ENCODE measurements at places on chromosomes 2 and 18.

GRCh38 chr2:75320898-75321598 lies 121.7 kb upstream of the TACR1 start:
- DNase-seq: no peak

DNA sequence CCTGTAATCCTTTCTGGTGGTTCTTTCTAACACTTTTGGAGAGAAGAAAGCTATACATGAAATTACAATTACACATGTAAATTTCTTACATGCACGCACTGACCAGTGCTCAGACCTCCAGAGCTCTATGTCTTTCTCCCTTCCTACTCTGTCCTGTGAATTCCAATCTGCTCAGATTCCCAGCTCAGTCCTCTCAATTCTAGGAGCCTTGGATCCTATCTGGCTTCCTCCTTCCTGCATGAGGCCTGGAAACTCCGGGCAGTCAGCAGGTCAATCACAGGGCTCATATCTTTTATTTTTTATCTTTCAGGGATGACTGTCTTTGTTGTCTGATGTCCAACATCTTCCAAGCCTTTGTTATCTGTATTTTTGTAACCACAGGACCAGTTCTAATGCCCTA lies 56.0 kb downstream of the NEURL3 start:
- no peak for DNase-seq

- DNase-seq: no peak
These were observed 19.3 kb downstream of the PDE6D start for GRCh38 chr2:231761735-231762134.

GRCh38 chr2:195912079-195912478 lies 156.6 kb downstream of the DNAH7 start:
- DNase-seq: no peak

GRCh38 chr18:3584897-3585460 lies 135.0 kb downstream of the TGIF1 start:
- no peak for DNase-seq

DNA sequence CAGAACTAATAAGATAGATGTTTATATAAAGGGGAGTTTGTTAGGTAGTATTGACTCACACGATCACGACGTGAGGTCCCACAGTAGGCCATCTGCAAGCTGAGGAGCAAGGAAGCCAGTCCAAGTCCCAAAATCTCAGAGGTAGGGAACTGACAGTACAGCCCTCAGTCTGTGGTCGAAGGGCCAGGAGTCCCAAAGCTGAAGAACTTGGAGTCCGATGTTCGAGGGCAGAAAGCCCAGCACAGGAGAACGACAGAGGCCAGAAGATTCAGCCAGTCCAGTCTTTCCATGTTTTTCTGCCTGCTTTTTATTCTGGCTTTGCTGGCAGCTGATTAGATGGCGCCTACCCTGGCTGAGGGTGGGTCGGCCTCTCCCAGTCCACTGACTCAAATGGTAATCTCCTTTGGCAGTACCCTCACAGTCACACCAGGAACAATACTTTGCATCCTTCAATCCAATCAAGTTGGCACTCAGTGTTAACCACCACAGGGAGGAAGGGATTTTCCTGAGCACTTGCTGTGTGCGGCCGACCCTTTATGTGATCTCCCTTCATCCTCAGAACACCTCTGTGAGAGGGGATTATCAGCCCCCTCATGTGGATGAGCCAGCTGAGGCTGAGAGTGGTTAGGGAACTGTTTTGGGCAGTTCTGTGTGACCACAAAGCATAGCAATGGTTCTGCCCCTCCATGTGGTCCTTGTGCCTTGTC lies 78.3 kb downstream of the RNF144A start:
- DNase-seq: no peak

DNA sequence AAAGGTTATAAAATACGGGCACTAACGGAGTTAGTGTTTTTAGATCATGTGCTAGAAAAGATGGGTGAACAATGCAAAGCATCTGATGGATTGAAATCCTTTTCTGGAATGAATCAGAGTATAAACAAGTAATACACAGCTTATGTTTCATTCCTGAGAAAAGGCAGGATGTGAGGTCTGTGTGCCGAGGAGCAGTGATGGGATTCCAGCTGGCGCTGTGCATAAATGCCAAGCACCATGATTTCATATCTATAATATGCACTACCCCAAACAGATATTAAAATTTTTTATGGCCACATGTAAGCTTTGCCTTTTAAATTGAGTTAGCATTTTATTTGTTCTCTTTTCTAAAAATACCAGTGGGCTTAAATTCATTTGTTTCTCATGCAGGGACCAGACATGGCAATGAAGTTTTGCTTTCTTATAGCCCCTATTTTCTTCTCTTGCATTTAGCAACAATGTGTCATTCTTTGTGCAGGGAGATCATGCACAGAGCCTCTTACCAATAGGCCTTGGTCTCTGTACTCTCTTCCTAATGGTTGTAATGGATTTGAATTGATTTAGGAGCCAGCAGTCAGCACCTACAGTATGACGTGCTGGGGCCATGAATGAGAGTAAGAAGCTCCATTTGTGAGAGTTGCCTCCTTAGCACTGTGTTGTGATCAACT lies 323.9 kb downstream of the SLC8A1 start:
- DNase-seq: no peak

DNA sequence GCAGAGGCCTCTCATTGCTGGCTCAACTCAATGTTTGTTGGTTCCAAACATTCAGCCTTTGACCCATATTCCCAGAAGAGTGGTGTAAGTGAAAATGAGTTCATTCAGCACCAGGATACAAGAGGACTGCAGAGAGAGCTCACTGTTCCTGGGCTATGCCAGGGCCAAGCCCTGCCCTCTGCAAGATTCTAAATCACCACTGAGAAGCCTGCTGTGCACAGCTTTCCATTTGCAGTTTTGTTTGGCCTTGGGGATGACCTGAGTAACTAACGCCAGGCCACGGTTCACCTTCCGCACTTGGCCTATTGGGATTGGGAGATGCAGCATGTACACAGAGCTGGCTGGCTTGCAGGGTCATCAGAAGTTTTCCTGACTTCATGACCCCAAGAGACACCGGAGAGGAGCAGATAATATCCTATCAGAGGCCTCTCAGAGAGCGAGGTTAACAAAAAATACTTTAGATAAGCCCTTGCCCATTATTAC lies 12.6 kb downstream of the GKN1 start:
- DNase-seq: no peak

DNA sequence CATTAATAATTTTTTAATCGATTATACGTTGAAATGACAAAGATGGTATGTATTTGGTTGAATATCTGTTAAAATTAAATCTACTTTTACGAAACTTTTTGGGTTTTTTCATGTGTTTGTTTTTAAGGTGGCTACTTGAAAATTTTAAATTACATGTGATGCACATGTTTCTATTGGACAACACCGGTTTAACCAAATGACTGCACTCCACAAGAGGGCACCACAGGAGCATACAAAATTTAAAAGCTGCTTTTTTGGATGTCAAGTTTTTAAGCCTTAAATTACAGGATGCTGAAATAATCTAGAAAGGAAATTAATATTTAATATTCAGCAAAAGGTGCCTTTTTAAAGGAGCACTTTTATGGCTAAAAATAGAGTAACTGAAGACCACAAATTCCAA lies 98.7 kb downstream of the ACVR1 start:
- DNase-seq: peak; percentile 55

DNA sequence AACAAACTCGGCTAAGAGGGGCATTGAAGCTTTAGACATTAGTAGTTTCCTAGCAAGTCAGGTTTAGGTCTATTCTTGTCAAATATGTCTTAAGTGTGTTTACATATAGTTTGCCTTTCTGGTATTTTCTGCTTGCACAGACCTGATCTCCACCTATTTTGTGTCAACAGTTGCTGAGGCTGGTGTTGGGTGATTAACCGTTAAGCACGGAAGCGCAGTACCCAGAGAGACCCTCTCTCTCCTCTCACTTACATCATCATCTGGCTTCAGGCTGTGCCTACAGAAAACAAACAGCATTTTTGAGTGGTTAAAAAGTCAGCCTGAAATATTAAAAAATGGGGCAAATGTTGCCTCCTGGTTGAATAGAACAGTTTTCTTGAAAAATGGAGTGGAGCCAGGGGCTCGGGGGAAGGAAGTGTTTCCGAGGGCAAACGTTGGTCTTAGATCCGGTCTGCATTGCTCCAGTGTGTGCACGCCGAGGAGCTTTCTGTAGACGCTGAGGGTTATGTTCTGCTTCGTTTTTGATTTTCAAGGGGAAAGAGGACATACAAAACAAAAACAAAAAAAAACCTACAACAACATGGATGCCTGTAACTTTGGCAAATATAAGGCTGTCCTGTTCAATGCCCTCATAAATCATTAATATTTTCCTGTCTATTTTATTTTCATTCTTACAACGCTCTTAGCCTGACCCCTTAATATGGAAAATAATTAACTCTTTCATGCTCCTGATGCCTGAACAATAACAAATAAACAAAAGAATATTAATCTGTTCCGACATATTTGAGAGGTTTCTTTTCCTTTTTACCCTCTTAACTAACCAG lies 120.8 kb downstream of the MEIS1 start:
- DNase-seq: no peak

- no peak for DNase-seq
These were observed 506.2 kb upstream of the TMEFF2 start for GRCh38 chr2:192700934-192701333.

GRCh38 chr2:157920736-157921135 lies 44.6 kb upstream of the ACVR1 start:
- no peak for DNase-seq

DNA sequence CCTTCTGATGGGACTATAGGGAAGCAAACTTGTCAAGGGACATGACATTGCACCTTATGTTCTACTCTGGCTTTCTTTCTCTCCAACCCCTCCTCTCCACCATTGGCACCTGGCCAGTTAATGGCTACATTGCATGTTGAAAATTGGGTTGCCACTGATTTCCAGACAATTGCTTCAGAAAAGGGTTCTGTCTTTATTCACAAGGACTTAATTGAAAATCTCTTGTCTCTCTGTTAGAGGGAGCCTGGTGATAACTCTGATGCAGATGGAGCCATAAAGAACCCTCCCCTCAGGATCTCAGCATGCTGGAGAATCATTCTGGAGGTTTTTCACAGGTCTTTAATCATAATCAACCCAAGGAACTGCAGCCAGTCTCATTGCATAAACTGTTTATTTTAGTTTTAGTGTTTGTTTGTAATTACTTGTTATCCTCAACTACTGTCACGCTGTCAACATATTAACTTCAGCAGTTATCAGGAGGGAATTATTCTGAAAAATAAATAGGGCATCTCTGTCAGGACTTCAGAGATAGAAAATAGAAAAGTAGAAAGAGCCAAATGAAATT lies 316.8 kb downstream of the RIT2 start:
- no peak for DNase-seq

GRCh38 chr2:150388289-150388625 lies 99.2 kb downstream of the RND3 start:
- DNase-seq: no peak

DNA sequence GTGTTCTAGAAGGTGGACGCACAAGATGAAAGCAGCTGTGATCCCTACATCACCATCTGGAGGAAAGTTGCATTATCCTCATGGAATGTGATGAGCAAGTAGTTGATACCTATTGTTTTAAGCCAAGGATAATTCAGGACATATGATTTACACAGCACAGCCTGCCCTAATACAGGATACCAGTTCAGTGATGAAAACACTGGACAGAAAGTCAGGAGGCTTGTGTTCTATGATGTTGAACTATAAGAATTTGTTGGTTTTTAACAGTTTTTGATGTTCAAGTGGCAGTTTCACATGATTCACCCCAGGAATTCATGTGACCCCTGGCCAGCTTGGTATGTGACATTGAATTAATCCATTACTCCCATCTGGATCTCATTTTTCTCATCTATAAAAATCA lies 6.2 kb upstream of the CHST10 start:
- no peak for DNase-seq

- no peak for DNase-seq
These were observed 390.3 kb upstream of the GALNT5 start for GRCh38 chr2:156867201-156867600.

GRCh38 chr2:219720956-219721355 lies 93.5 kb downstream of the SLC4A3 start:
- DNase-seq: no peak

- DNase-seq: no peak
These were observed 17.3 kb upstream of the MALT1 start for GRCh38 chr18:58653814-58654509.

DNA sequence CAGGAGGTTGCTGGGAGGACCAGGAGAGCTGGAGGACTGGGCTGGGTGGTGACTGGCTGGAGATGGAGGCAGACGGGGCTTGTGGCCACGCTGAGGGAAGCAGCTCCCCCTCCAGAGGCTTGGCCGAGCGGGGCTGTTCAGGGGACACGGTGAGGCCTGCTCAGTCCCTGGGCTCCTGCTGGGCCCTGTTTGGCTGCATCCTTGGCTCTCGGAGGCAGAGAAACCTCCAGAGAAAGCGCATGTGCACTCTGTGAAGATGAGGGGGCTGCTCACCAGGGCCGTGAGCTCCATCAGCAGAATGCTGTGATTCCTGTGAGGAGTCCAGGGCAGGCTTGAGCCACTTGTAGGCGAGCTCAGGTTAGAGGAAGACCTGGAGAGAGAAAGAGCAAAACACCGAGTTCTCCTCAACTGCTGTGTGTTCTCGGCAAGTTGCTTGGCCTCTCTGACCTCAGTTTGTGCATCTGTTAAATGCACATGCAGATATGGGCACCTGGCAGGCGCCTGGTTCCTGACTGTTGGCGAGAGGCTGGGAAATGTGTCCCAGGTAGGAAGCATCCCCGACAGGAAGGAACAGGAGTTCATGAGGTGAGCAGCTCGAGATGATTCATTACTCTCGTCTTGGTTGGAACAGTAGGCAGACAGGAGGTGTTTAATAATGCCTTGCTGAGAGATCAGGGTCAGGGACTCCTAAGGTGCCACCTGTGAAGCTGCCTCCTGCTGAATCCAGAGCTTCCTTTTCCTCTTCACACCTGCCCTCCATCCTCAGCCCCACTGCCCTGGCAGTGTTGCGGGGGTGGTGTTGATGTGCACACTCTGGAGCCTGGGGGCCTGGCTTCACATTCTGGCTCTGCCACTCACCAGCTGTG lies 941 bp downstream of the ZAP70 start:
- no peak for DNase-seq

DNA sequence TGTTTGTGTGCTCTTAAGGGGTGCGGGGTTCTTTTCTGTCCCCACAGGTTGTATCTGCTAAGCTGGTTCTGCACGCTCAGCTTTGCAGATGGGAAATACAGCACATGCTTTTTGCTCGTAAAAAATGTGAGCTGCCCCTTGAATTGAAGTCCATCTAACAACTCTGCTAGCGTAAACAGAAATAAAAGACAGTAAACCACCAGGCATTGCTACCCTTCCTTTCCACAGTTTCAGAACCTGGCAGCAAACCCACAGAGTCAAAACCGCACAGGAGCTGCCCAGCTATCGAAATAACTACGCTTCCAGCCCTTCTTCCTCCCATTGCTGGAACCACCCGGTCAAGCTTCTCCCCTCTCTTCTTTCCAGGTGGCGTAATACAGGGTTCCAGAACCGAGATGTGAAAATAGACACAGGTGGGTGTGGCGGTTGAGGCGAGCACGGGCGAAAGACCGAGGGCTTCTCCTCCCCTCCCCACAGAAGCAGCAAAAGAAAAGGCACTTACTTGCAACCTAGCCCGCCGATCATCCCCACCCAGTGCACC lies 479 bp downstream of the SCN9A start:
- DNase-seq: no peak

- DNase-seq: no peak
These were observed 66.0 kb upstream of the SPRED2 start for GRCh38 chr2:65498396-65498795.

GRCh38 chr18:55610506-55610905 lies 22.5 kb upstream of the TCF4 start:
- DNase-seq: no peak

GRCh38 chr2:240127911-240128607 lies 8.0 kb downstream of the COPS9 start:
- no peak for DNase-seq

GRCh38 chr2:174683392-174683759 lies 80.9 kb downstream of the CHRNA1 start:
- no peak for DNase-seq

GRCh38 chr18:7950380-7951136 lies 383.4 kb downstream of the PTPRM start:
- DNase-seq: peak; percentile 24
